ENCODE measurements at places on chromosomes 6 and 20.

DNA sequence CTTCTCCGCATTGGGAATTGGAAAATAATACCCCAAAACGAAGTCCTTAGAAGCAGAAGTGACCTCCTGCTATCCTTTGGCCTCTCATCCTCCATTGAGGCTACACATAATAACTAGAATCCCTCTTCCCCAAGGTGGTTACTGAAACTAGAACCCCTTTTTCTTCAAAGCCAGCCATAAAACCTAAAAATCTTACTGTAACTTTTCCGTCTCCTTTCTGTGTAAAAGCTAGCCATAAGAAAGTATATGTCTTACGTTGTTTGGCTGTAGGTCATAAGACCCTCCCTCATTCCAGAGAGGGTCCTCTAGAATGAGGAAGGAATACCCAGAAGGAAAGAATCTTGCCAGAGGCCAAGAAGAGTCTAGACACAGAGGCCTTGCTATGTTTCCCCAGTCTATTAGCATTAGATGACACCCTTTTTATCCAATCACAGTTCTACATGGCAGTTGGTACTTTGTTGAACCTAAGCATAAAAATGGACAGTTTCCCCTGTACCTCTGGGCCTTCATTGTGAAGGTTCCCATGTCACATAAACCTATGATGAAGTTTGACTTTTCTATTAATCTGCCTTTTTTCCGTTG lies 133.9 kb upstream of the BTN3A2 start:
- no peaks in the 10 kb centered on the region for H3K36me3 ChIP-seq
- DNase-seq, result no peak
- no peak overlapping the region for H3K4me3 ChIP-seq
- no peaks in the 10 kb centered on the region for H3K4me1 ChIP-seq
- no peak overlapping the region for H3K27ac ChIP-seq

GRCh38 chr6:132228894-132229293 lies 172.4 kb downstream of the MOXD1 start:
- no peaks in the 10 kb centered on the region for H3K4me1 ChIP-seq
- no peak for DNase-seq
- no peaks in the 10 kb centered on the region for H3K36me3 ChIP-seq
- no peaks in the 10 kb centered on the region for H3K27me3 ChIP-seq

- H3K4me1 ChIP-seq, result no peaks in the 10 kb centered on the region
- no peak for DNase-seq
- no peak overlapping the region for H3K27ac ChIP-seq
- no peak overlapping the region for H3K4me3 ChIP-seq
These were observed 45.6 kb upstream of the FYN start for GRCh38 chr6:111918825-111919224.

DNA sequence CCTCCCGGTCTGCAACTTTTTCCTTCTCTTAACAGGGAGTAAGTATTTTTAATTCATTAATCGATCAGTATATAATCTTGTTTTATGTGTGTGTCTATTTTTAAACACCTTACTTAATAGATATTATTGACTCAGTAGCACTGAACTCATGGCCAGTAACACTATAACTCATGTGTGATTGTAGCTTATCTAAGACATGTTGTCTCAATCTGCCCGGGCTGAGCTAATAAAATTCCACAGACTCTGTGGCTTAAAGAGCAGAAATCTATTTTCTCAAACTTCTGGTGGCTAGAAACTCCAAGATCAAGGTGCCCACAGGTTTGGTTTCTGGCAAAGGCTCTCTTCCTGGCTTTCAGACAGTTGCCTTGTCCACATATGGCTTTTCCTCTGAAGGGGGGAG lies 68.8 kb upstream of the TNFAIP3 start:
- no peaks in the 10 kb centered on the region for H3K4me1 ChIP-seq
- H3K27me3 ChIP-seq, result no peaks in the 10 kb centered on the region
- no peak overlapping the region for H3K4me3 ChIP-seq
- no peak for DNase-seq
- H3K27ac ChIP-seq, result no peak overlapping the region
- H3K36me3 ChIP-seq, result no peaks in the 10 kb centered on the region

DNA sequence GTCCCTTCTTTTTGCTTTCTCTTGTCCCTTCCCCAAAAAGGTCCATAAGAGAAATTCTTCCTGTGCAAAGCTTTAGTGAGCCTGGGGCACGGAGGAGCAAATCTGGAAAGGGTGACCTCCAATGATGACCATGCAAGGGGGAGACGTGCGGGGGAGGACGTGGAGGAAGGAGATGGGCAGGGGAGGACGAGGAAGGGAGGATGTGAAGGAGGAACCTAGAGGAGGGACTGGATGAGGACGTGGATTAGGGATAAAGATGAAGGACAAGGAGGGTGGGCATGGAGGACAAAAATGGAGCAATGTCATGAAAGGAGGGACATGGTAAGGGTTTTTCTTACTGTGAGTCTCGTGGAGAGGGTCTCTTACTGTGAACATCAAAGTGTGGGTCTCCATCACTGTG lies 139.5 kb downstream of the ERMARD start:
- H3K36me3 ChIP-seq, result no peaks in the 10 kb centered on the region
- H3K27me3 ChIP-seq, result no peaks in the 10 kb centered on the region
- no peak for DNase-seq
- H3K4me1 ChIP-seq, result no peaks in the 10 kb centered on the region

DNA sequence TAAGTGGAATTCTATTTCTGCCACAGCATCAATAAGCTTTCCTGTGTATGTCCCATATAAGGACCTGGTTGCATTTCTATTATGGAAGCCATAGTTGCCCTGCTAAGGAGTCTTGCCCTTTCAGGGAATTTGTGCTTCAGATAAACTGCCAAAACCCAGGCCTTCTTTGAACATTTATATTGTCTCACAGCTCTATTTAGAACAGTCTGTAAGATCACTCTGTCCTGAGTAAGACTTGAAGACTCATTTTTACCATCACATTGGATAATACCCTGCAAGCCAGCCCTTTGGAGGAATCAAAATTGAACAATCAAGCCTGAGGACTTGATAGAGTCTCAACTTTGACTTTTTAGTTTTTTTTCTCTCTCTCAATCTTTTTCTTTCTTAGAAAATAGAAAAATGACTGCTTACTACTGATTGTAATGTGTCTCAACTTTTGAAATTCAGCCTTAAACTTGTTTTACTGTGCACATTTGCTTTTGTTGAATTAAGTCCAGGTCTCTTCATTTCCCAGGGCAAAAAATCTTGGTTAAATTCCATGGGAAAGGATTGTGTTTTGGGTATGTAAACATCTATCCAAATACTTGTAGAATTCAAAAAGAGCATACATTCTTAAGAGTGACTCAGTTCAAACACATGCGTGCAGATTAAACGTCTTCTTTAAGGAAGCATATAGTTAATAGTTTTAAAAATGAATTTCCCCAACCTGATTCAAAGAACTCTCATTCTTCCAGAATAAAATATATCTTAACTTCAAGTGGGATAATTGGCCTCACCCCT lies 91.2 kb downstream of the PLCB1 start:
- DNase-seq, result no peak
- H3K27ac ChIP-seq, result no peak overlapping the region
- no peaks in the 10 kb centered on the region for H3K4me1 ChIP-seq
- no peaks in the 10 kb centered on the region for H3K36me3 ChIP-seq

- no peaks in the 10 kb centered on the region for H3K27me3 ChIP-seq
- no peak overlapping the region for H3K27ac ChIP-seq
These were observed 345 bp upstream of the CST5 start for GRCh38 chr20:23879811-23880374.

GRCh38 chr20:56933331-56933698 lies 304.2 kb downstream of the TFAP2C start:
- H3K36me3 ChIP-seq, result no peaks in the 10 kb centered on the region
- H3K4me1 ChIP-seq, result no peaks in the 10 kb centered on the region
- DNase-seq, result no peak
- peaks cover 12% of the 10 kb centered on the region for H3K27me3 ChIP-seq

DNA sequence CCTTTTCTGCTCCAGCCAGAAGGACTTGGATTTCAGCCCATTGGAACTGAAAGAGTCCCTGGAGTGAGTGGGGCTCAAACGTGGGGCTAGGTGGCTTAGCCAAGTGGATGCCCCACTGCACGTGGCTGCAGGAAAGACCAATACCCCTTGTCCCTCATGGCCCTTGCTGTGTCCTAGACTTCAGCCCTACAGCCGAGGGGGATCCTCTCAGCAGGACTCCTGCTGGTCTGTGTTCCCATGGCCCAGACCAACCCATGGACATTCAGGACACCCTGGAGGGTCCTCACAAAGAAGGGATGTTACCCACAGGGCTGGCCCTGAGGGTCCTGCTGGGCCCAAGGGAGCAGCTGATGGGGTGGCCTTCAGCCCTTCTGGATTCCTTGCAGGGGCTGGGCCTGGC lies 30.0 kb upstream of the PHACTR3 start:
- no peaks in the 10 kb centered on the region for H3K4me1 ChIP-seq
- no peak overlapping the region for H3K4me3 ChIP-seq
- DNase-seq, result no peak
- no peaks in the 10 kb centered on the region for H3K27me3 ChIP-seq

Measured in tibial artery (tissue), 4 donors.